ENCODE measurements at places on chromosomes 1 and 21.
A peak's percentile ranks its signal among the peaks of the same experiment; 100 is the strongest.

DNA sequence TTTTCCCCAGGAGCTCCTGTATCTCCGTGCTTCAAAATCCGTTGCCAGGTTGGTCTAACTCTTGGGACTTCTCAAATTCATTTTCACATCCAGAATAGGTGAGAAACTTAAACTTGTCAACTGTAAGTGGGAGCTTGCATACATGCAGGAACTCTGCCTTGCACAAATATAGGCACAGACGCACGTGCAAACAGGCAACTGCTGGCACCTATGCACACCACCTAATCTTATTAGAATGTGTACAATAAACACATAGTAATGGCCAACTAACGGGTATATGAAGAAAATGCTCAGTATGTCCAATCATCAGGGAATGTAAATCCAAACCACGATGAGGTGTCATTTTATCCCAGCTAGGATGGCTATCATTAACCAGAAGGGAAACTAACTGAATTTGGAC is 22.6 kb upstream of the FCGR2A start:
- DNase-seq, result no peak

GRCh38 chr1:205111354-205111753 is 10.4 kb downstream of the RBBP5 start:
- no peak for DNase-seq

DNA sequence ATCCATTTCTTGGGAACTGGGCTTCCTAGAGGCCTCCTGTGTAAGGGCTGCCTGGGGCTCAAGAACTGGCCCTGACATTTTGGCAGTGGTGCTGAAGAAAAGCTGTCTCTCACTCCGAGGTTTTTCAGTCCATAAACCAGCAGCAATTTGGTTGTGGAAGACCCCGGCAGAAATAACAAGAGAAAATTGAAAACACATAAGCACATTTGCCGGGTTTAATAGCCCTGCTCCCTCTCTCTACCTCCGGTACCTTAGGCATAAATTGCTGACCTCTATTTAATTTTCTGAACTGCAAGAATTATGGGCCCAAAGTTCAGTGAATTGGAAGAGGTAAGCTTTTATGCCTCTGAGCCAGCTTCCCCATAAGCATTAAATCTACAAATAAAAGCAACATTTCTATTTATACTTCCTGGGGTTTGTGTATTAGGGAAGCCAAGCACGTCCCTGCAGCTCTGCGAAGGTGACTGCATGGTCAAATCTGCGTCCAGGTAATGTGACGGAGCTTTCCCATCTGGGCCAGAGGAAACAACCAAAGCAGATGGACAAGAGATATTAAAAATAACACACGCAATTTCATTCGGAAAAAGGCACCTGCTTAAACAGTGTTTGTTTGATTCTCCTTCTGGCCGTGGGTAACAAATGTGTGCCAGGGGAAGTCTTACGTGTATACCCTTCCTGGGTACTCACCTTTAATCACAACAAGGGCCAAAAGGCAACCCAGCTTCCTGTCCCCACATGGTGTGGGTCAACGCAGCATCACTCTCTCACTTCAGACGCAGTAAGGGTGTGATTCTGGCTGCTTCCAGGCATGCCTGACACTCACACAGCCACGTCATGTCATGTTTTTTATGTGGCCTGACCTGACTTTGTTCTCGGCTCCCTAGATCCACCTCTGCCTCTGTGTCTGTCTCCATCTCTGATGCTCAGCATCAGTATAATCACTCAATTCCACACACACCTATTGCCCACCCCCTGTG is 69.2 kb downstream of the PAPPA2 start:
- DNase-seq, result peak; percentile 46

- peak; percentile 51 for DNase-seq
These were observed 1.4 kb downstream of the SLC9A1 start for GRCh38 chr1:27153549-27153886.

DNA sequence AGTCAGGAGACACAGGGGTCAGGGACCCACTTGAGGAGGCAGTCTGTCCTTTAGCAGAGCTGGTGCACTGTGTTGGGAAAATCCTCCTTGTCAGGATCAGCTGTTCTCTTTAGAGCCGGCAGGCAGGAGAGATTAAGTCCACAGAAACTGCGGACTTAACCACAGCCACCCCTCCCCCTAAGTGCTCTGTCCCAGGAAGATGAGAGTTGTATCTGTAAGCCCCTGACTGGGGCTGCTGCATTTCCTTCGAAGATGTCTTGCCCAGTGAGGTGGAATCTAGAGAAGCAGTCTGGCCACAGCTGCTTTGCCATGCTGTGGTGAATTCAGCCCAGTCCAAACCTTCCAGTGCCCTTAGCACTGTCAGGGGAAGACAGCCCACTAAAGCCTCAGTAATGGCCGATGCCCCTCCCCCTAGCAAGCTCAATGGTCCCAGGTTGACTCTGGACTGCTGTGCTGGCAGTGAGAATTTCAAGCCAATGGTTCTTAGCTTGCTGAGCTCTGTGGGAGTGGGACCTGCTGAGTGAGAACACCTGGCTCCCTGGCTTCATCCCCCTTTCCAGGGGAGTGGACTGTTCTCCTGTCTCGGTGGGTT is 172.8 kb downstream of the ST6GALNAC3 start:
- DNase-seq, result no peak

DNA sequence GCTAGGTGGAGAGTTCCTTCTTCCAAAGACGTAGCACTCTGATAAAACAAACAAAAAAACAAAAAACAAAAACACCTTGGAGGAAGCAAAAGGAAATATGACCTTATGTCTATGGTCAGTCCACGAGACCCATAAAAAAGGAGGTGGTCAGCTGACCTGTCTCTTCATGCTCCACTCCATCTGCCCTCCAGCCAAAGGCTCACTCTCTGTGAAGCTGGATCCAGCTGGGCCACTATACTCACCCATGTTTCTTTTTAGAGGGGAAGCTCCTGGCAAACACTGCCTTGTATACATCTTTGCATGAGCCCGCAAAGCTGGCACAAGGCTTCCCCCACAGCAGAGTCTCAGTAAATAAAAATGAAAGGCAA is 126.1 kb upstream of the CACHD1 start:
- no peak for DNase-seq
